ENCODE measurements at places on chromosomes 11 and 22. TPM values are rescaled to one million over a fixed set of nuclear protein-coding genes. Genes with fewer than 3 reads are reported as not detected.

The RBMXL2 gene
- not detected for total RNA-seq

The PRRG4 gene
- total RNA-seq, result 0.20 TPM

The GLYAT gene
- total RNA-seq, result not detected

The B4GALNT4 gene
- 52.5 TPM for total RNA-seq

The C11orf16 gene
- total RNA-seq, result 0.50 TPM

The CASP5 gene
- not detected for total RNA-seq

The MRGPRX4 gene
- not detected for total RNA-seq

The OMP gene
- 1.6 TPM for total RNA-seq

The RNF214 gene
- 12.2 TPM for total RNA-seq
